Stimulated activated naive B cell treated with anti-CD40 and anti-IgM and Interleukin-4, amounts not matched to agents 10 μg/mL and 1 μg/mL and 100 μg/mL, for 72 hours (primary cell): ENCODE measurements at places on chromosomes 5 and 9.

DNA sequence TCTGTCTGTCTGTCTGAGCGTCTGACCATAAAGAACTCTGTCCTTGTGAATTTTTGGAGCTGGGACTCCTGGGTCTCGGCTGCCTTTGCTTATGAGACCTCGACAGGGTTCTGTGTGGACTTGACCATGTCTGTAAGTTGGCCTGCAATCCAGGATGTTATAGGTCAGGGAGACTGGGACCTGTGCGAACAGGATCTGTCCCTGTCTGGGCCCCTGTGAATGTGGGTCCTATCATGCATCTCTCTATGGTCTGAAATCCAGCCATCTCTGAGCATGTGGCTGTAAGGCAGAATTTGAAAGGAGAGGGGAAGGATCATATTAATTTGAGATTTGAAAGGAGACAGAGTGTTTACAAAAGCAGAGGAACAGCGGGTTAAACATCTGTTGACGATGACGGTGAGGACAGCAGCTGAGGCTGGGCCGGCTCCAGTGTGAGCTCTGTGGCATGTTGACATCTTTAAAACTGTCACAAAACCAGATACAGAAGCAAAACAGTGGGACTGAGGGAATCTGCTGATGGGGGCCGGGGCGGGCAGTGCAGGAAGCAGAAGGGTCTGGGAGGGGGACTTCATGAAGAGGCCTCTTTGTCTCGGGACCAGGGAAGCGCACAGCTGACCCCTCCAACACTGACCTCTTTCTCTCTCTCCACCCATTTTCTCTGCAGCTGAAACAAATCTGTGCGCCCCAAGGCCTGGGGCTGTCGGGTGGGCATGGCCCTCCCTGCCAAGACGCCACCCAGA, 19.1 kb upstream of the MVB12B start:
- DNase-seq, result no peak

- DNase-seq, result no peak
Observed at GRCh38 chr5:37709020-37709419, 130.8 kb downstream of the GDNF start.

- DNase-seq, result no peak
Observed at GRCh38 chr9:90547896-90548295, 94.7 kb downstream of the DIRAS2 start.

DNA sequence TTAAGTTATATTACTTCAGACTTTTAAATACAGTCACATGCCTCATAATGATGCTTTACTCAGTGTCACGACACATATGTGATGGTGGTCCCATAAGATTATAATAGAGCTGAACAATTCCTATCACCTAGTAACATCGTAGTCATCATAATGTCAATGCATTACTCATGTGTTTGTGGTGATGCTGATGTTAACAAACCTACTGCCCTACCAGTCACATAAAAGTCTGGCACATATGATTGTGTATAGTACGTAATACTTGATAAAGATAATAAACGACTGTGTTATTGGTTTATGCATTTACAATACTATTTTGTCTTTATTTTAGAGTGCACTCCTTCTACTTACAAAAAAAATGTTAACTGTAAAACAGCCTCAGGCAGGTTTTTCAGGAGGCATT, 103.7 kb downstream of the PAM start:
- DNase-seq, result no peak

- no peak for DNase-seq
Observed at GRCh38 chr5:91126448-91126847, 256.7 kb downstream of the ARRDC3 start.

DNA sequence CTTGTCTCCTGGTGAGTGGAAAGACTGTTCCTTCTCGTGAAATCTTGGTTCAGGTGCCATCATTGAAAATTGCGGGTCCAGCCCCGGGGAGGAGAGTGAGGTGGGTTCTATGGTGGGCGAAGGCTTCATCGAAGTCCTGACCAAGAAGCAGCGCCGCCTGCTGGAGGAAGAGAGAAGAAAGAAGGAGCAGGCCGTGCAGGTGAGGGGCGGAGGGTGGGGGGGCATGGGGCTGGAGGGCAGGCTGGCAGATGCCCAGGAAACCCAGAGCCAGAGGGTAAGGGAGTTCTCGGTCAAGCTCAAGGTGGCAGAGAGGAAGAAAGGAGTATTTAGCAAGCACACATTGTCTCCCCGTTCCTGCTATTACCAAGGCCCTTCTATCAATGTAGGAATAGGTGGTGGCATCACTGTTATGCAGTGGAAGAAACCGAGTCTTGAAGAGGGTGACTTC, 24.3 kb upstream of the POMT1 start:
- DNase-seq, result peak; percentile 24

DNA sequence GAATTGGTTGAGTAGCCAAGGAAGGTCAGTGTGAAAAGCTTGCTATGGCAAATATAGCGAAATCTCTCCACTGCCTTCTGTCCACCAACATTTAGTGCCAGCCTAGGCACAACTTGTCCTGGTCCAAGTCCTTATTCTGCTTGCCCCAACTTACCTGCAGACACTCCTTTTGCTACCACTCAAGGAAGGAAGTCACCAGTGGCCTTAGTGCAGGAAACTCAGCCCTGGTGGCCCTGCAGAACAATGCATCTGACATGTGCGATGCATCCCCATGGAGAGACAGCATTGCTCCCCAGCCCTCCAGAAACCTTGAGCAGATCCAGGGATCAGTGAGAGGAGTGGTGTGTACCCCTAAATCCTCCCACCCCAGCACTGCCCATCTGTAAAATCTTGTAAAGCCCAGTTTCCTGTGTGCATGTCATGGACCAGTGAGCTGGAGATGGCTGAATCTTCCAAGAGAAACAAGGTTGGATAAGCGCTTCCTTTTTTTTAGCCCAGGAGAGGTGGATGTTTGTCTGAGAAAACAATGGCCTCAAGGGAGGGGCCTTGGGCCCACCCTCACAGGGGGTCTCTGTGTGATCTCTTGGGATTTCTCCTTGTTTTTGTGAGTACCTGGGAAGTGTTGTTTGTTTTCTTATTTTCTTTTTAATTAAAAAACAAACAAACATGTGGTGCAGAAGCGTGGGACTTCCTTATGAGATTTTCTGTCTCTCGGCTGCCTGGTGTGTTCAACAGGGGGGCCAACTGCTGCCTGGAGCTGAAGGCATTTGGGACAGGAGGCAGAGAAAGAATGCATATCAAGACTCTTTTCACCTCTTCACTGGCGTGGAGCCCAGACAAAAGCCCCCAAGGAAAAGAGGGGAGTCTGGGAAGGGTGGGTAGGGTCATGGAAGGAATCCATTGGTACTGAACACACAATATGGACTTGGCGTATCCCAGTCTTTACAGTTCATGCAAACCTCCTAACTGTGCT, 3.6 kb downstream of the FOXI1 start:
- DNase-seq, result no peak

DNA sequence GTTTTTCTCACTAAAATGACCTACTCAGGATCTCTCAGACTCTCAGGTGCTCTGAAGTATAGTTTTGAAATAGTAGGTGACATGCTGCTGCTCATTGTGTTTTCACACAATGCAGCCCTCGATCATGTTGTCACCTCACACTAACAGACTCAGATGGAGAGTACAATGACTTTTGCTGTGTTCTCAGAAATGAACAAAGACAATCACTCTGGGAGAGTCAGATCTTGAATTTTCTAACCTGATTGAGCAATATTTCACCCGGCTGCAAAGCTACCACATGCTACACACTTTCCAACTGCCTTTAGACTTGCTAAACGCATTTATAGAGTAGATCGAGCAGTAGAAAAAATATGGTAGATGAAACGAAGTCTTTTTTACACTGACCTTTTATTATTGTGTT, 113.4 kb downstream of the ST8SIA4 start:
- DNase-seq, result no peak

DNA sequence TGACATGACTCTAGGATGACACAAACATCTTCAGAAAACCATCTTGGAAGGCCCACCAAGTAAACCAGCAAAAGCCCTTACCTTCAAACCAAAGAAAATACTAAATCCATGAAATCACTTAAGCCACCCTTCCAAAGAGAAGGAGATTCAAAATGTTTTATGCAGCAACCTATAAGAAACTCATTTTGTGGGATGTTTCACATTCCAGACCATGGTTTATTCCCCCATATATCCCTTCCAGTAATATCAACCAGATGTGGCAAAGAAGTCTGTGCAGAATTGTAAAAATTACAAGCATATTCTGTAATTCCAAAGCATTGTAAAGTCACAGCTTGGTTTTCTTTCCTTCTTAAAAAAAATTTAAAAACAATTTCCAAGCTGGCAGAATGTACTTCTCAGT, 117.4 kb downstream of the SLIT3 start:
- no peak for DNase-seq

GRCh38 chr9:69945671-69946141, 97.9 kb upstream of the MAMDC2 start:
- no peak for DNase-seq

- DNase-seq, result no peak
Observed at GRCh38 chr5:138159666-138160065, 18.8 kb downstream of the BRD8 start.

DNA sequence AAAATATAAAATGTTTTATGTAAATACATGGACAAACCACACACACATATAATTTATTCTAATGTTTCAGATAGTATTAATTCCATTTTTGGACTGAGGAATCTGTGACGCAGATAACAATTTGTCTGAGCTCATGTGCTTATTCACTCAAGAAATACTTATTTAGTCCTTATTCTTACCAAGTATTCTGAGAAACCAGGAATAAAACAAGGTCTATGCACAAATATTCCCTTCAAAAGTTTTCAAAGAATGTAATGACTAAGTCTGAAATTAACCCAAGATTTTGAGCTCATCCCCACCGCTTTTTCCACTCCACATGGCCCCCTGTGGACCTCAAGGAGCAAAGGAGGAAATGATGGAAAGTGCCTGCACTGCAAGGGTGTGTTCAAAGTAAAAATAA, 1022.3 kb downstream of the EFNA5 start:
- DNase-seq, result no peak

- DNase-seq, result no peak
Observed at GRCh38 chr9:81549500-81550206, 139.7 kb downstream of the TLE1 start.

DNA sequence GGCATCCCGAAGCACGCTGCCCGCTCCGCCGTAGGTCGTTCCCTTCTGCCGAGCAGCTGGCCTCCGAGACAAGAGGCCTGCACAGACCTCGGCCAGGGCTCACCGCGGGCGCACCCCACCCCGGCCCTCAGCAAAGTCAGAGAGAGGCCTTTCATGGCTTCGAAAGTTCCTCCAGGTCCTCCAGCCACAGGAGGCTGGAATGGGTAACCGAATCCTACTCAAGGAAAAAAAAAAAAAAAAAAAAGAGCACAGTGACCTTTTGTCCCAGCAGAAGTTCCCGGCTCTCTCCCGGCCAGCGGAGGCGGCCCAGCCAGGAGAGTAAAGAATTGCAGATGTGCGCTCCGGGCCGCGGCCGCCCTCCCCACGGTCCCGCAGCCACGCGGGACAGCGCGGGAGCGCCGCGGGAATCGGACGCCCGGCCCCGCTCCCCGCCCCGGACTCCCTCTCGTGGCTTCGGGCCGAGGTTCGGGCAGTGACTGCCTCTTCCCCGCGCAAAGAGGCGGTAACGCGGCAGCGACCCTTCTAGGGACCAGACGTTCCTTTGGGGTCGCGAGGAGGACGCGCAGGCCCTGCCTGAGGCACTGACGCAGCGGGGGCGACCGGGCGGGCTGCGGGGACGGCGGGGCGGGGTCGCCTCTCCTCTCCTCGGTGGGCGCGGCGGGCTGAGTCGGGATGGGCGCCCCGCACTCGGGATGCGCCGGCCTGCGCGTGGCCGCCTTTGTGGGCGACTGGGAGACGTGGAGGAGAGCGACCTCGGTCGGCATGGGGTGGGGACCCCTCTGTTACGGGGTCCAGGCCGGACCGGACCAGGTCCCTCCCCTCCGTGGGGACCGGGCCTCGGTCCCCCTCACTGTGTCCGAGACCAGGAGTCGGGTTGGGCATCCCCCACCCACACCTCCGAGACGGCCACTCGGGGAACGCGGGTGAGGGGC, 754 bp downstream of the GFPT2 start:
- no peak for DNase-seq

- no peak for DNase-seq
Observed at GRCh38 chr9:6819112-6819511, 61.3 kb downstream of the KDM4C start.

DNA sequence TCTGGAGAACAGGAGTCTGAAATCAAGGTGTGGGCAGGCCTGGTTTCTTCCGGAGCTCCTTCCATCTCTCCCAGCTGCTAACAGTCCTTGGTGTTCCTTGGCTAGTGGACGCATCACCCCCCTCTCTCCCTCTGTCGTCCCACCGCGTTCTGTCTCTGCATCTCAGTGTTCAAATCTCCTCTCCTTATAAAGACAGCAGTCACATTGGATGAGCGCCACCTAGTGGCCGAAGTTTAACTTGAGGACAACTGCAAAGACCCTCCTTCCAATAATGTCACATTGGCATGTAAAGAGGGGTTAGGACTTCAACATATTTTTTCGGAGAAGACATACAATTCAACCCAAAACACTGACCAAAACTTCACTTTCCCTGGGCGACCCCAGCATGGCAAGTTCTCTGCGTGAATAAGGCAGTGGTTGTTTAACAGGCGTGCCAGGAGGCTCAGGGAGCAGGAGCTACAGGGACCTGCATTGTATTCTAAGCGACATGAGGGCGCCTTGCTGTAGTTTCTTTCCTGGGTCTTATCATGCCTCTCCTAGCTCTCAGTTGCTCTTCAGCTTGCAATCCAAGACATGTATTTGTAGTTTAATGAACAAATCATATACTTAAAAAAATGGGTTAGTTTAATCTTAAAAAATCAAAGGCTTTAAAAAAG, 27.9 kb upstream of the BASP1 start:
- DNase-seq, result peak; percentile 30

DNA sequence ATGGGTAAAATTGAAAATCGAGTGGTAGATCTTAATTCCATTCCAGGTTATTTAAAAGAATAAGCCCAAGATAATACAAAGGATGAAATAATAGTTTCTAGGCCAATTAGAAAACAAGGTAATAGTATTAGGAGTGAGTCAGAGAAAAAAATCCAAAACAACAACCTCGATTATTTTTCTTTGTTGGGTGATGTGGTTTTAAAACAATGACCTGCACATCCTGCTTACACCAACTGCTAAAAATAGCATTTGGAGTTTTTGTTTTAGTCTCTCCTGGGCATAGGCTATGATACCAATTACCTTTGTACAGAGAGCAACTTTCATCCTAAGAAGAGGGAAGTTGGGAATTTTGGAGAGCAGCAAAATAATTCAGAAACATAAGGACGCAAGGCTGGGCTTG, 101.7 kb upstream of the MYO10 start:
- no peak for DNase-seq

DNA sequence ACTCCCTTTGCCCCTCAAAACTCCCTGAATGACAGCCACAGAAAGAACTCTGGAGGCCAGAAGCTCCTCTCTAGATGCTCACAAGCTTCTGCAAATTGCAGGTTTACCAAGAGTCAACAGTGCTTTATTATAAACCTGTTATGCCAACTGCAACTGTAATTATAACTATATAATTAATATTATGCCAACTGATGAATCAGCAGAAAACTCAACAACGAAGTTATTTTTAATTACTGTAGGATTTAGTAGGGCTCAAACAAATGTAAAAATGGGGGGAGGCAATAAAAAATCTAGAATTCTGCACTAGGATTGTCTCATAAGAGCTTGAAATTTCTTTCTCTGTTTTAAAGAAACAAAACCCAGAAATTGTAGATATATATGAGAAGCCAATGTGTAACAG, 37.0 kb upstream of the OR2K2 start:
- DNase-seq, result no peak

GRCh38 chr9:21668516-21668915, 133.9 kb upstream of the MTAP start:
- DNase-seq, result no peak
